ENCODE measurements at places on chromosomes 5 and 9.
A peak's percentile ranks its signal among the peaks of the same experiment; 100 is the strongest.

- DNase-seq, result no peak
These were observed 30.5 kb downstream of the DYNC2I2 start for GRCh38 chr9:128626181-128626580.

GRCh38 chr5:145847499-145848497 is 12.7 kb upstream of the PRELID2 start:
- DNase-seq, result no peak

DNA sequence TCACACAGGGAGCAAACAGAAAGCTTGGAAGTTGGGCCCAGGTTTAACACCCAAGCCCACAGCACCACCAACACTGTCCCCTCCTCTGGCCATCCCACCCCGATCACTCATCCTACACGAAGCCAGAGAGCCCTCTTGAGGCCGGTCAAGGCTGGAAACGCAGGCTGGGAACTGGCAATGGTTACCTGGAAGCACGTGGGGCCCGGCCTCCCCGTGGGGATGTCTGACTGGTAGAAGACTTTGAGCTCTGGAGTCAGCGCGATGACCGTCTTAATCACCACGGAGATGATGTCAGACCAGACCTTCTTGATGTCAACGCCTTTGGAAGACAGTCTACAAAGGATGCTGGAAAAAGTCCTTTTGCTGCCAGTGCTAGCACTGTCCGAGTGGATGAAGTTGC is 104.1 kb downstream of the TTLL11 start:
- DNase-seq, result no peak

GRCh38 chr5:152259702-152260101 is 145.4 kb downstream of the NMUR2 start:
- no peak for DNase-seq

DNA sequence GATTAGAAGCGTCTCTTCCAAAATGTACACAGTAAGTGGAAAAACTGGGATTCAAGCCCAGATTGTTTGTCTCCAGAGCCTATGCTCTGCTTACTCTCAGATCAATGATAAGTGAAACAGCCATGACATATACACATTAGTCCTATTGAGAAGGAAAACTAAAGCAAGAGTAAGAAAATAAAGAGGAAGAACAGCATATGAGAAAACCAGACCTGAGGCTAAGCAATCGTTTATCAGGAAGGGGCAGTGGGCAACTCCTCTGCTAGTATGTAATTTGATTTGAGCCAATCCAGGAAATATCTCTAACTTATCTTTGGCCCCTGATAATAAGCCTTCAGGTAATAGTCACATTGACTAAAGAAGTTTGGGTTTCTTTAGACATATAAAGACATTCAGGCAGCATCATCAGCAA is 789.9 kb upstream of the C9orf72 start:
- DNase-seq, result no peak

DNA sequence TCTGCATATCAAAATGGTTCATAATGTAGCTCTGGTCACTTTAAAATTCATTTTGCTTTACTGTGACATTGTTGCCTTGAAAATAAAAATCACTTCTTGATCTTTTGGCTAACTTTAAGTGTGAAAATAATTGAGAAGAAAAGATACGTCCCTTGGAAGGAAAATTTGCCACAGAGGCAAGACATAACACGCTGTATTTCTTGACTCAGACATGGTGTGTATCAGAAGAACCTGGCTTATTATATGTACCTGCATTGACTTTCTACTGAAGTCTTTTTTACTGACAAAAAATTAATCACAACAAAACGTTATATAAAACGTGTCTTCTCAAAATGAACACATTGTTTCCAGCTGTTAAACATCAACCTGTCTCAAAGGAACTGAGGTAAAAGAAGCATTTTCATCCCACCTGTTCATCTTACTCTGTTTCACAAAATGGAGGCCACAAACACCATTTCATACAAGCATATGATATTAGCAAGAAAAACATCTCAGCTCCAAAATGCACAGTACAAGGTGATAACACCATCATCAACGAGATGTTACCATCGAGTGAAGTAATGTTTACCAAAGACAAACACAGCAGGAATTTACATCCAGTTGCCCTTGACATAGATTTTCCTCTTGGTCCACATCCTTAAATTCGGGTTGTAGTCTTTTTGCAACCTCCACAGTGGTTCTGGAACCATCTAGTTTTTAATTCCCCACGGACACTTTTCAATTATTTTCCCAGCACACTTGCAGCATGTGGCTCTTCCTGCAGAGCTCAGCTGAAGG is 179.9 kb downstream of the GLIS3 start:
- DNase-seq, result no peak

DNA sequence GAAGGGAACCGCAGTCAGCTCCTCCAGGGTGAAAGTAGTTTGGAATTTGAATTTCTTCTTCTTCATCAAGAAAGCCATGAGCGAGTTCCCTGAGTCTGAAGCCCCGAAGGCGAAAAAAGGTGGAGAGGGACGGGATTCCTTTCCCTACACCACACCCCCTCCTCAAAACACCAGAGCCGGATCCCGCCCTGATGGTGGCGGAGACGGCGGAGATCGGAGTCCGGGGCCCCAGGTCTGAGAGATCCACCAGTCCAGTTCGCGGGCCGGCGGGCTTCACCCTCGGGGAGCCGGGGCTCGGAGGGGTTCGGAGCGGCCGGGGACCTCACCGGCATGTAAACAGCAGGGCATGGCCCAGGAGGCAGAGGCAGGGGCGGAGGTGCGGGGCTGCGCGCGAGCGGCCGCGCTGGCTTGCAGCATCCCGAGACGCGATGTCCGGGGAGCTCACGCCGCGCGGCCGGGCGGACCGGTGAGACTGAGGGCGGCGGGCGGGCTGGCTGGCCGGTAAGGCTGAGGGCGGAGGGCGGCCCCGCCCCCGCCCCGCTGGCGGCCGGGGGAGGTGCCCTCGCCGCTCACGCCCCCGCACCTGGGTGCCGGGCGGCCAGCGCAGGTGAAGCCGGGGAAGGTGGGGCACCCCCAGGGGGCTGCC is 606 bp downstream of the EEIG1 start:
- no peak for DNase-seq

DNA sequence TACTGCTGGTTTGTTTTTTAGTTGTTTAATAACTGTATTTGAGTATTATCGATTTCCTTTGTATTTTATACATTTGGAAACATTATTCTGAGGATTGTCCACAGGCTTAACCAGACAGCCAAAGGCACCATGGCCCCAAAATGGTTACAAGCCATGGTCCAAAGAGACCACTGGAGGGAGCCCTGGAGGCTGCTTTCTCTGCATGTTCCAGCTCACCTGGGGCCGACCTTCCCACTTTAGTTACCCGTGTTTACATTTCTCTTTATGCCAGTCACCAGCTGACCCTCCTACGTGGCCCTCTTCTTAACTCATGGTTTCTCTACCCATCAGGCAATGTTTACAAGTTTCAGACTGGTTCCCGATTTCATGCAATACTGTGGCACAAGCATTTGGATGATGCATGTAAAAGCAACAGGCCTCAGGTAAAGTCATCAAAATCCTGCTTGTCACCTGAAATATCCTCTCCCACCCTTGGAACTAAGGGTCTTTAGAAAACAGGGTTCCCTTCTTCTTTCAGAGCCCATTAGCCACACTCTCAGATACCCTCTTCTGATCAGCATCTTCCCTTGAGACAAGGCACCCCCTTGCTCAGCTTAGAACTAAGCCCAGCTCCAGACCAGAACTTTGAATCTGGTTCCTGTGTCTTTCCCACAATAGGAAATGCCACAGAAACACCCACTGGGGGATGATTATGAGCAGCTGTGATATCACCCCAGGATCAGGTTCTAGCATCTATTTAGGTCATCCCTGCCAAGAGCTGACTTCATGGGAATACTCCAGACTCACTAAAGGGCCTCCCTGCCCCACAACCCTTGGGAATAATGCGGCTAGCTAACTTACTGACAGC is 49.9 kb upstream of the GARNL3 start:
- peak; percentile 33 for DNase-seq

GRCh38 chr5:82622711-82623514 is 344.8 kb upstream of the RPS23 start:
- no peak for DNase-seq

GRCh38 chr5:154503698-154504039 is 25.6 kb upstream of the HAND1 start:
- DNase-seq, result no peak

All from stimulated activated CD8-positive, alpha-beta memory T cell treated with anti-CD3 and anti-CD28 coated beads, Interleukin-7, amount 100 ng/mL, for 4 hours (primary cell).